ENCODE measurements at places on chromosomes 1 and 21.
A peak's percentile ranks its signal among the peaks of the same experiment; 100 is the strongest.

DNA sequence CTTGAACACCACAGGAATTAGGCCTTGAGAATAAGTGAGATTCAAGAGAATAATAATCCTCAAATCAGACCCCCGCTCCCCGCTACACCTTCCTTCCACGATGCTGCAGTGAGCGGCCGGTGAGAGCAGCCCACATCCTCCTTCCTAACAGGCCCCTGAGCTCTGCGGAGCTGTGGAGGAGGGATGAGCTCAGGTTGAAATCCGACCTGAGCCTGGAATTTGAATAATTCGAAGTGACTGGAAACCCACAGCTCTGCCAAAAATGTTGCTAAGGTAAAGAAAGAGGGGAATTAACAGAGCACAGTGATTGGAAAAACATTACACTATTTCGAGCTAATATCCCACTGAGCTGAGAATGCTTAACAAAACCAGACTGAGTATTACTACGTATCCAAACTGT is 90.0 kb downstream of the URB2 start:
- no peak for DNase-seq

DNA sequence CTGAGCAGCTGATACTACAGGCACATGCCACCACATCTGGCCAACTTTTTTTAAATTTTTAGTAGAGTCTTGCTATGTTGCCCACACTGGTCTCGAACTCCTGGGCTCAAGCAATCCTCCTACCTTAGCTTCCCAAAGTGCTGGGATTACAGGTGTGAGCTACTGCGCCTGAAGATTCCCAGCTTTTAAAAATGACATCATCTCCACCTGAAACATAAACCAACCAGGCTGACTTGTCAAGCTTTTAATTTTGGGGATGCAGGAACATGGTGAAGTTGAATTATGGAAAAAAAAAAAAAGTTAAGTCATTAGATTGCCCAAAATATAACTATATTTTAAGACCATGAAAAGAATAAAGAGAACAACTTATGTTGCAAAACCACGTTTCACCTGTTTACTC is 186.3 kb upstream of the DMRTA2 start:
- DNase-seq, result no peak

- no peak for DNase-seq
Observed at GRCh38 chr21:17598437-17598836, 14.3 kb downstream of the BTG3 start.

- DNase-seq, result no peak
Observed at GRCh38 chr1:38685388-38685787, 174.2 kb downstream of the RRAGC start.

DNA sequence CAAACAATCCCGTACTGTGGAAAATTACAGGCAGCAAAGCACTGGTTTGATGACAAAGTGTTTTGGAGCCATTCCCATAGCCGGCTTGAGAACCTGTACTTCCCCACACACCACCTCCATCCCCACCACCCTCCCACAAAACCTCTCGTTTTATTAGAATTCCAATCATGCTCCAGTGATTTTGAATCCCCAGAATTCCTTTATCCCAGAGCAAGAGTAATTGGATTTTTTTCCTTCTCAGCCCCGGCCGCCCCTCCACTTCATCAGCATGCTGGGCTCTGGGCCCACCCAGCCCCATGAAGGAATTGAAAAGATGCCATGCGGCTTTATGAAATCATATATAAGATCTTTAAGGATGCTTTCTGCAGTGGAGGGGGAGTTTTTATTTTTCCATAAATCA is 136.6 kb downstream of the OMA1 start:
- DNase-seq, result no peak

- DNase-seq, result no peak
Observed at GRCh38 chr21:15121655-15122120, 56.9 kb upstream of the NRIP1 start.

DNA sequence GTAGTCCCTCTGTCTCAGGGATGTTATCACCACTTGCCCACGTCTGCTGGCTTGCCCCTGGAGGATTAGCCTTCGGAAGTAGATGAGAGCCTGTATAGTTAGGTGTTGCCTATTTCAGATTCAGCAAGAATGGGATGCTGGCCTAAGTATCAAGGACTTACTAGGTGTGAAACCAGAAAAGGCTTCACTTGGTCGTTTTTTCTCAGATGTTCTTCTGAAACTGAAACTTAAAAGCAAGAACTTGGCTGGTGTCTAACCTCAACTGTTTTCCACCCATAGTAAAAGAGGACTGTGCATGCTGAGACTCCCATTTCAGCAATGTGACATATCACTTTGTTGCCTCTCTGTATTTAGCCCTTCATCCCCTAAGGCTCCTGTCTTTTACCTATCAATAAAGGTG is 67.0 kb upstream of the LRRC53 start:
- no peak for DNase-seq

DNA sequence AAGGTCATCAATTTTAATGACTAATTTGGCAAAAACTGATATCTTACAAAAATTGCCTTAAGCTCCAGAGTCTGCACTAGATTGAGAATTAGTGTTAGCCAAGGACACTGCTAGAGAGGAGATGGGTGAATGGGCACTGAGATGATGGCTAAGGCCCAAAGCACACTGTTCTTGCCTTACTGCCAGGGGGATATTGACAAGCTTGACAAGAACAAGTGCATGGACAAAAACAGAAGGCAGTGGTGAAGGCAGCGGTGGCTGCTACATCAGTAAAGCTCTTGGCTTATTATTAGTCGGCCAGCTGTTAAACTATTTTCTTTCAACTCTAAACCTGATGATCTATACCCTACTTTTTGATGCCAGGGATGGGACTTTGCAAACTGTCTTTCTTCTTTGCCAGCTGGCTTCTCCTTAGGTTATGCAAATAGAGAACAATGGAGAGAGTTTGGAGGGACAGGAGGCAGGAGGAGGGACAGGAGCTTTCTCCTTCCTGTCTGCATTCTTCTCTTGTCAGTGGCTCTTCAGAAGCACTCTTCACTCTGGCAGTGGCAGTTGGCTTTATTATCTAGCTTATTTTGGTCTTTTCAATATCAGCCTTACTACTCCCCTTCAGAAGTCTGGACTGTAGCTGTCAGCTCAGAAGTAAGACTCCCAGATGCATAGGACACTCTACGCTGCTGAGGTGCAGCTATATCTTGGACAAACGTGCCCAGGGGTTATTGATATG is 853.5 kb upstream of the TMPRSS15 start:
- no peak for DNase-seq

DNA sequence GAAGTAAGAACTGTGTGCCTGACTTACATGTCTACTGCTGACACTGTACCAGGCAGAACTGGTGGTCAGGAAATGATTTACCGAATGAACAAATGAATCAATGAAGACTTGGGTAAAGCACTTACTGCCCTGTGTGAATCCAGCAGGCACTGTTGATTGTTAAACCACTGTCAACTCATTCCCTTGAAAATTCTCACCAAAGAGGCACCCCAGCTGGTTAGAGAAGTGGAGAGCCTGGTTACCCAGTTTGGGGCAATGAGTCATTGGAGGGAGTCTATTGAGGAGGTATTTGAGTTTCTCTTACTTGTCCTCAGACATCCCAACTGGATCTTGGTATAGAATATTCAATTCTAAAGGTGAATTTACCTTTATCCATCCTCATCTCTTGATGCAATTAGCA is 34.2 kb downstream of the JUN start:
- DNase-seq, result no peak

DNA sequence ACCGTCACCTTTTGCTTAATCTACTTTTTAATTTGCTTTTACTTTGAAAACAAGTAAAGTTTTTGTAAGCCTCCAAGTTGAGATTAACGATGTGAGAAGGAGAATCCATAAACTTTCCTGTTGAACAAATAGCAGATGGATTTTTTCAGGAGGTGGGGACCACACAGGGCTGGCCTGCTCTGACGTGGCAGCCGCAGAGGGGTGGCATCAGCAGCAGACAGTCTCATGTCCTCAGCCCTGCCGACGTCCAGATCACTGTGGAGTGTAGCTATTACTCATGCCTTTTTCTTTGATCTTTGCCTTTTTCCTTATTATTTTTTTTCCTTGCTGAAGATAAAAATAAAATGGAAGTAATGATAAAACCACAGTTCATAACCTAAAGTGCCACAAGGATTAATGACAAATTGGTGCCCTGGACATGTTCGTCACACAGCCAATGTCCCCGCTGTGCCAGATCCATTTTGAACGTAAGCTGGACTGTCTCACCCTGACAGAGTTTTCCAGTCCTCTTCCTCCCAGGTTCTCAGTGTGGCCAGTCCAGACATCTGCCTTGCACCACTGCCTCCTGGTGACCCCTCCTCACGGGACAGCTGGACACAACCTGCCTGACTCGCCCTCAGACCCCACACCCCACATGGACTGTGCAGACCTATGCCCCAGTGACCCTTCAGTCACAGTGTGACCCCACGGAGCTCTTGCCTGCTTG is 15.4 kb upstream of the ZBTB21 start:
- no peak for DNase-seq

GRCh38 chr1:44050261-44050660 is 19.0 kb upstream of the SLC6A9 start:
- DNase-seq, result no peak

DNA sequence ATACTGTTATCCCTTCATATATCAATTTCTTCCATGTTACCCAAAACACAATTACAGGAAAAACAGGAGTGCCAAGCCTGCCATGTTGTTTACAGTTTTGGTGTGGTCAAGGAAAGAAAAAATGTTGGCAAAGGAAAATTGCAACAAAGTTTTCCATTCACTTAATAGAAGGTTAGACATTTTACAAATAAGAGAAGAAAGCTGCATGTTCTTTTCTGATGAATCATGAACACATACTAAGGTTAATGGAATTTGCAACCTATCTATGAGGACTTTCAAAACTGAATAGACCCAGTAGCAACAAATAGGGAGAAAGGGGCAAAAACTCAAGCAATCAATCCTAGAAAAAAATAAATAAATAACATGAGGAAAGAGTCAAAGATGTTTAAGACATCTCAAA is 556.7 kb downstream of the DPYD start:
- DNase-seq, result no peak

DNA sequence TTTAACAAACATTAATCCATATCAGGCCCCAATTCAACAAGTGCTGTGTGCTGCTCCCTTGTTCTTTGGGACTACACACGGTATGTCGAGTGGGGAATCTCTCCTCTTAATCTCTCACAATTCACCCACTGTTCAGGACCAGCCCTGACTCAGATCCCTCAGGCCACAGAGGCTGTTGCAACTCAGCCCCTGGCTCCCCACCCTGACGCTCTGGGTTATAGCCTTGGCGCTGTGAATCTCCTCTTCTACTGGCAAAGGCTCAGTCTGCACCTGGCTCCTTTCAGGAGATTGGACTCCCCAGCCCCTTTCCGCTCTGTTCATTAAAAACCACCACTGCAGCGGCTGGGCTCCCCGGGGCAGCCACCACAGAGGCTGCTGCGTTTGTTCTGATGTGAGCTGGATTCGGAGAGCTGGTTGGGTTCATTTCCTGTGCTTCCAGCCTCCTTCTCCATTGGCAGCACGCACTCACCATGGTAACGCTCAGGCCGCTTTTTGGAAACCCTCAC is 13.0 kb downstream of the CAPN8 start:
- DNase-seq, result peak; percentile 10

DNA sequence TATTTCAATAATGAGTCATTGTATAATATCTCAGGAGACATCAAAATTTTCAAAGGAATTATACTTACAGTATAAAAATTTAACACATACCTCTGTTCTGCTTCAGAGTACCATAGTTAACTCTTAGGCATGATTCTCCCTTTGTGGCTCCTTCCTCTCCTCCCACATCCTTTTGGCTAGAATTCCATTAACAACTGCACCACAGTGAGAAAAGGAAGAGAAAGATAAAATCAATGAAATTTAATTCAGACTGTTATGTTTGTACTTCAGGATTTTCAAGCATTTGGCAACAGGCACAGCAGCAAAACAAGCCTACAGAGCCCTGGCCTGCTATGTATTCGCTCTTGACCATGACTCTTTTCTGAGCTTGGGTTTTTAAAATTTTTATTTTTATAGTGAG is 57.2 kb upstream of the SGIP1 start:
- no peak for DNase-seq
